Upper lobe of right lung (tissue), 1 donor: ENCODE measurements at places on chromosomes 1 and 21.

DNA sequence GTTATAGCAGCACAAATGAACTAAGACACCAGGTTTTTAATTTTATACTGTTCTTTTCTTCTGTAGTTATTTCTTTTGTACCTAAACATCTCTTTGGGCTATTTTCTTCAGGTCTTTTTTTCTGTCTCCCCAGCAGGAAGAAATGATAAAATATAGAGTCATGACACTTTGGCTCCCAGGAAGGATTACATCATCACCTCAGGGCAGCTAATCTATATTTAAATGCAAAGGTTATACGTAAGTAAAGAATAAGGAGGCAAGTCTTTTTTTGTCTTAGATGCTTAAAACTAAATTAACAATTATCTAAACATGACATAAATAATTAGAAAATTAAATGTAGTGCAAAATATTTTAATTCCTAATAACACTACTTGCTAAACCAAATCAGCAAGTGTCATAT is 57.0 kb downstream of the WARS2 start:
- DNase-seq = no peak

DNA sequence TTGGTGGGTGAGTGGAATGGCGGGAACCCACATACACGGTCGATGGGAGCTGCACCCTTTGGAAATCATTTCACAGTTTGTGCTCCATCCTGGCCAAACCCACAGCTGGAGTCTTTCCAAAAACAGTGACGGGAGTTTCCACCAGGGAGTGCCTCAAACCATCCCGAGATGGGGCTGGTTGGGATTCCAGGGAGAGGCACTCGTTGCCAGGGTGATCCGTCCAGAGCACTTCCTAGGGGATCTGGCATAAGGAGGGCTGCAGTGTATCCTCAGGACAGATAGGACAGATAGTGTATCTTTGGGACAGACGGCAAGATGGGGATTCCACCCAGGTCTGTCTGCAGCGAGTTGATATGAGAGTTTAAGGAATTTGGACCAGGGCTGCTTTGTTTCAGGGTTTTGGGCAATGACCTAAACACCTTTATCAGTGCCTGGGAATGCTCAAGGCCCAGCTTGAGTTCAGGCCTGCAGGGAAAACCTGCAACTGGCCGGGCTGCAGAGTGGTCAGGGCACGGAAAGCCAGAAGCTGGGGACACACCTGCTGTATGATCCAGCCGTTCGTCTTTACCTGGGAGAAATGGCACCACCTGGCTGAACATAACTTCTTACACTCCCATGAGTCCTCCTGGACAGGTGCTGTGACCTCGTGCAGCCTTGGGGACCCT is 3.4 kb upstream of the POFUT2 start:
- no peak for DNase-seq

- DNase-seq = no peak
Measured at GRCh38 chr1:167880580-167881021, 33.3 kb downstream of the ADCY10 start.

DNA sequence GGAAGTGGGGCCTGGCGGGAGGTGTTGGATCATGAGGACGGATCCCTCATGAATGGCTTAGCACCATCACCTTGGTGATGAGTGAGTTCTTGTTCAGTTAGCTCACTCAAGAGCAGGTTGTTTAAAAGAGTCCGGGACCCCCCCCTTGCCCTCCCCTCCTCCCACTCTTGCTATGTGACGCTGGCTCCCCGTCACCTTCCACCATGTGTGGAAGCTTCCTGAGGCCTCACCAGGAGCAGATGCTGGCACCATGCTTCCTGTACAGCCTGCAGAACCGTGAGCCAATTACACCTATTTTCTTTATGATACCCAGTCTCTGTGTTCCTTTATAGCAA is 3.0 kb upstream of the SLC19A1 start:
- no peak for DNase-seq

DNA sequence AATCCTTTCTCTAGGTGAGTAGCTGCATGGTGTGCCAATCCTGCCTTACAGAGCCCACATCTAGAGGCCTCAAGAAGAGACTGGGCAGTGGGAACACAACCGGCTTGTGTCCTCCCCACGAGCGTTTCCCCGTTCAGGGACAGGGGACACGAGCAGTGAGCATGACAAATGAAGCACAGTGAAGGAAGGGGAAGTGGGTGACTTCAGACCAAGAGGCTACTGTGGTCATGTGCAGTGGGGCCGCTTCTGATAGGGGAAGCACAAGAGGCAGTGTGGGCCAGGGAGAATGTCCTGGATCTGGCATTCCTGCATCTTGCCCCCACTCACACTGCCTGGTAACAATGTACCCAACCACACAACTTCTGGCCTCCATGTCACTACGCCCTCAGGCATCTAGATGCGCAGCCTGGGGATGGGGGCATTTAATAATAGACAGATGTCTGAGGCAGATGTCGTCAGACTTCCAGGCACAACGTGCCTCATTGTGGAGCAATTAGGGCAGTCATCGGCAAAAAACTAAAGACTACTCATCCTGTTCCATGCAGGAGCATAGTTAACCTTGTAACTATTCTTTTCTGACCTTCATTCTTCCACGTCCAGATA is 155.6 kb upstream of the NBPF11 start:
- no peak for DNase-seq

- peak; percentile 37 for DNase-seq
Measured at GRCh38 chr21:45015469-45015860, 58.9 kb upstream of the ADARB1 start.

- no peak for DNase-seq
Measured at GRCh38 chr1:5093042-5093441, 438.6 kb downstream of the AJAP1 start.
